ENCODE measurements at places on chromosomes 12 and 14. TPM values are rescaled to one million over a fixed set of nuclear protein-coding genes. Genes with fewer than 3 reads are reported as not detected.

Gene TTC6
- total RNA-seq = under 0.01 TPM

Gene MYH6
- not detected for total RNA-seq

Gene WNT5B
- total RNA-seq = 206 TPM

Gene SIX1
- total RNA-seq = 15.9 TPM

Gene PTPRB
- total RNA-seq = 0.73 TPM

Gene KRT4
- total RNA-seq = not detected

Gene BIN2
- not detected for total RNA-seq

Gene SYT1
- total RNA-seq = 1.3 TPM

Gene WDR89
- 9.2 TPM for total RNA-seq

Gene GLIPR1
- total RNA-seq = 43.7 TPM

Gene SRGAP1
- total RNA-seq = 27.5 TPM

Gene SPIC
- total RNA-seq = not detected

Gene FBRSL1
- 3.6 TPM for total RNA-seq

Gene ADAMTS20
- not detected for total RNA-seq

Gene TMEM119
- 611 TPM for total RNA-seq

Gene RHOJ
- total RNA-seq = 2.0 TPM

Gene SIX4
- 24.8 TPM for total RNA-seq

Gene CYP27B1
- 0.15 TPM for total RNA-seq

Gene PHC1
- 20.7 TPM for total RNA-seq

Gene KDM2B
- 47.5 TPM for total RNA-seq

Gene LIN7A
- total RNA-seq = 19.7 TPM

Gene DLST
- total RNA-seq = 126 TPM

Gene KRT77
- total RNA-seq = not detected

Gene TBPL2
- total RNA-seq = not detected

Gene ENDOU
- 0.29 TPM for total RNA-seq

Gene LALBA
- total RNA-seq = not detected

Gene SMIM41
- 4.5 TPM for total RNA-seq
